PC-3 (cell line): ENCODE measurements at places on chromosomes 3 and 15. TPM values are rescaled to one million over a fixed set of nuclear protein-coding genes. Genes with fewer than 3 reads are reported as not detected.

The CCR8 gene
- not detected in 2 replicates for total RNA-seq

The HRH1 gene
- total RNA-seq, result 5.9 and 7.5 TPM in 2 replicates

The SLC12A8 gene
- 11.0 and 11.7 TPM in 2 replicates for total RNA-seq

The MESP2 gene
- 1.1 and 1.3 TPM in 2 replicates for total RNA-seq

DNA sequence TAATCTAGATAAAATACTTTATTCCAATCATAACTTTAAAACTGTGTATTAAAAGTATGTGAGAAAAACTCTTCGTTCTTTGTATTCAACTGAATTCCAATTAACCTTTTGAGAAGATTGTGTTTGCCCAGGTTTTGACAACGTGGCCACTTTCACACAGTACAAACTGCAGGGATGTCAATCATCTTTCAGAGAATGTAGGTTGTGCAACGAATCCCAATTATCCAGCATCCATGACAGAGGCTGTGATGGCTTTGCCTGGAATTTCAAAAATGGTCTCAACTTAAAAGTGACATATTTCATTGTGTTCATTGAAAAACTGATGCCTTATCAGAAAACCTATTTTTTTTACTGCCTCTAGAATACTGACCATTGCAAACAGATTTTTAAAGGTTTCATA, 615.1 kb upstream of the KCNMB2 start:
- DNase-seq, result no peak
- H3K27ac ChIP-seq, result no peak overlapping the region
- H3K36me3 ChIP-seq, result no peaks in the 10 kb centered on the region
- no peak overlapping the region for H3K4me3 ChIP-seq
- no peaks in the 10 kb centered on the region for H3K27me3 ChIP-seq

DNA sequence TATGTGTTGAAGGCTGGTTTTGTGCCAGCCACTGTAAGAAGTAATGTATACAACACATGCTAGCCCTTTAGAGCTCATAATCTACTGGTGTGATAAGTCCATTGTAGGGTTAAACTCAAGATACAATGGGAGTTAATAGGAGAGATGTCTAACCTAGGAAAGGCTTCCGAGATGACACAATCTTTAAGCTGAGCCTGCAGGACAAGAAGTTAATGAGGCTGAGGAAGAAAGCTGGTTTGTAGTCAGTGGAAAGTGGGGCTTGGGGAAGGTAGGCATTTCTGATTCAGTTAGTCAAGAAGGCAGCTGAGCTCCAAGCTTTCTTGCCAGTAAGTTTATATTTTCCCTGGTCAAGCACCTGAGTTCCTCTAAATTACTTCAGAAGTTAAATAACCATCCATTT, 83.0 kb upstream of the TGFBR2 start:
- H3K27me3 ChIP-seq, result no peaks in the 10 kb centered on the region
- no peak for DNase-seq
- H3K36me3 ChIP-seq, result no peaks in the 10 kb centered on the region
- no peak overlapping the region for H3K27ac ChIP-seq
- peaks cover 5% of the 10 kb centered on the region; the same call in 1 of the 2 replicates for H3K4me1 ChIP-seq
- H3K4me3 ChIP-seq, result no peak overlapping the region

GRCh38 chr15:56868170-56868569, 50.3 kb upstream of the TCF12 start:
- DNase-seq, result no peak
- H3K36me3 ChIP-seq, result no peaks in the 10 kb centered on the region
- H3K4me1 ChIP-seq, result peaks cover 9% of the 10 kb centered on the region
- H3K27ac ChIP-seq, result no peak overlapping the region
- no peaks in the 10 kb centered on the region for H3K27me3 ChIP-seq

DNA sequence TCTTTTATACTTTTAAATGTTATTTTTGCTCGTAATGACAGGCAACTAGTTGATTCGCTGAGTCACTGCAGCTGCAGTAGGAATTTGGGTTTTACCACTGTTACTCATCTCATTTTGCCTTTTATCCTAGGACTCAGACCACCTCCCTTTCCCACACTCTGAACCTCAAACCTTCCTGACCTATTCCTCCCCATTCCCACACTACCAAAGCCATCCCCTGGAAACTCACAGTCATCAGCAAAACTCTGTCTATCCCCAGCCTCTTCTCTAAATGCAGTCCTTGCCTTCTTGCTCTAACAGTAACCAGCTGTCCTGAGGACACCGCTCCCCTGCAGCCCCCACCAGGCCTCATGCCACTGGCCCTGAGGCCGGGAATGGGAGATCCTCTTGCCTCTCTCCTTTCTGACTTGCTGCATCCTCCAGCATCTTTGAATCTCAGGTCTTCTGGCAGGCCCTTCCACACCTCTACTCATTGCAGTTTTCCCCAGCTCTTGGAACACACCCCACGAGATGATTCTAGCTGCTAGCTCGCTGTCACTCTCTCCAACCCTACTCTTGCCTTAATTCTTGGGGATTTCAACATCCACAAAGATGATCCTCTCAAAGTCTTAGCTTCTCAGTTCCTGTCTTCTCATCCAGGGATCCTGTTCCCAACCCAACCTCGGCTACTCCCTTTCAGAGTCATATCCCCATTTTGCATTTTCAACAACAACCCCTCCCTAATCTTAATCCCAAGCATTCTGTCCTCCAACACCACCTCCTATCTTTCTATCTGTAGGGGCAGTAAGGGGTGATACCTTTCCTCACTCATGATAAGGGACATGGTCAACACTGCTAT, 55.9 kb upstream of the C3orf80 start:
- H3K36me3 ChIP-seq, result no peaks in the 10 kb centered on the region
- H3K27me3 ChIP-seq, result no peaks in the 10 kb centered on the region
- peaks cover 14% of the 10 kb centered on the region for H3K4me1 ChIP-seq
- H3K27ac ChIP-seq, result peak overlapping the region; percentile 51
- DNase-seq, result peak; percentile 68

DNA sequence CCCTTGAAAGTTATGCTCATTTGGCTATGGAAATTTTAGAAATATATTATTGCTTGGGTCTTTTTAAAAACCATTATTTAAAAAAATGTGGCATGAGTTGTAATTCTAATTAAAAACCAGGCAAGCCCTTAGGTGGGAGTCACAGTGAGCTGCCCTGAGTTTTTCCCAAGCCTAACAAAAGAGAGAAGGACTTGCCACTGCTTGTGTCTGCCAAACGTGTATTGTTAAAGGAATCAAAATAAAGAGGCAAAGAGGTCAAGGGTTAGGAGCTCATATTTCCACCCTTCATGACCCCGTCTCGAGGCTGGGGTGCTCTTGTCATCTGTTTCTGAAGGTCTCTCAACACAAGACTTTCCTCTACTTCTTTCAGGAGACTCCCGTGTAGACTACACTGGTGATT, 321.1 kb downstream of the ZIC1 start:
- no peak overlapping the region for H3K27ac ChIP-seq
- H3K27me3 ChIP-seq, result peaks cover 3% of the 10 kb centered on the region
- no peaks in the 10 kb centered on the region for H3K4me1 ChIP-seq
- H3K4me3 ChIP-seq, result no peak overlapping the region

- DNase-seq, result no peak
- no peak overlapping the region for H3K27ac ChIP-seq
- no peak overlapping the region for H3K4me3 ChIP-seq
- H3K4me1 ChIP-seq, result peaks cover 11% of the 10 kb centered on the region
- no peaks in the 10 kb centered on the region for H3K27me3 ChIP-seq
- no peaks in the 10 kb centered on the region for H3K36me3 ChIP-seq
These were observed 44.9 kb upstream of the TEX9 start for GRCh38 chr15:56320316-56320715.

- H3K27me3 ChIP-seq, result no peaks in the 10 kb centered on the region
- peaks cover 18% of the 10 kb centered on the region for H3K4me1 ChIP-seq
- H3K27ac ChIP-seq, result no peak overlapping the region
These were observed 318.2 kb upstream of the KCNH8 start for GRCh38 chr3:18830087-18830486.

DNA sequence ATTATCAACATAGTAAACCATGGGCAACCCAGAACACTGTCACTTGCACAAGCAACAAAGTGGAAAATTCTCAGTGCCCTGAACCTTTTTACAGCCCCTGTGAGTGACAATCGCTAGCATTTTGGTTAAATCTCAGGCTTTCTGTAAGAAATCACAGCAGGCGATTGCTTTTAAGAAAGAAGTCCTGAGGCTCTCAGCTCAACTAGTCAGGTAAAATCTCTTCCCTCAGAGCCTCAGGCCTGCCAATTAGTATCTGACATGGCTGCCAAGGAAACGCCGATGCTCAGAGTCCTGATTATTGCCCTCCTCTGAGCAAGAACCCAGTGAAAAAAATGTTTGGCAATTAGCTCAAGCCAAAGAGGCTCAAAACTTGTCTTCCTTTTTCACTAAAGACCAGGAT, 530.8 kb downstream of the DIPK2A start:
- no peak for DNase-seq
- H3K27ac ChIP-seq, result no peak overlapping the region
- no peaks in the 10 kb centered on the region for H3K27me3 ChIP-seq
- no peaks in the 10 kb centered on the region for H3K4me1 ChIP-seq
- H3K4me3 ChIP-seq, result no peak overlapping the region
- H3K36me3 ChIP-seq, result no peaks in the 10 kb centered on the region

DNA sequence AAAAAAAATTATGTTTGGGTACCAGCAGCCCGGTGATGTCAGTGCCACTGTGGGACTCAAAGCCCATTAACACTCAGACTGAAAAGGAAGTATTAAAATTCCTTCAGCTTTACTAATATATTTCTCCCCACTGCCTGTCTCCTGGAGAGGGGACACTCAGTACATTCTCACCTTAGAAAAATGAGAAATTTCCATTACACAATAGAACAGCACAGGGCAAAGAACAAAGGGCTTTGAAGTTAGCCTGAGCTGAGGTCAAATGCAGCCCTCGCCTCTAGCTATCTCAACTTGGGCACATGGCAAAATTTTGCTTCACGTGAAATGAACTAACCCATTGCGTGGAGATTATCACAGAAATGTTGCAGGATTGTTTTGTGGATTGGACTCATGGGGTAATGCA, 80.8 kb downstream of the RARB start:
- peak; percentile 6 for DNase-seq
- peaks cover 24% of the 10 kb centered on the region; the same call in 1 of the 2 replicates for H3K27me3 ChIP-seq
- no peaks in the 10 kb centered on the region for H3K4me1 ChIP-seq

DNA sequence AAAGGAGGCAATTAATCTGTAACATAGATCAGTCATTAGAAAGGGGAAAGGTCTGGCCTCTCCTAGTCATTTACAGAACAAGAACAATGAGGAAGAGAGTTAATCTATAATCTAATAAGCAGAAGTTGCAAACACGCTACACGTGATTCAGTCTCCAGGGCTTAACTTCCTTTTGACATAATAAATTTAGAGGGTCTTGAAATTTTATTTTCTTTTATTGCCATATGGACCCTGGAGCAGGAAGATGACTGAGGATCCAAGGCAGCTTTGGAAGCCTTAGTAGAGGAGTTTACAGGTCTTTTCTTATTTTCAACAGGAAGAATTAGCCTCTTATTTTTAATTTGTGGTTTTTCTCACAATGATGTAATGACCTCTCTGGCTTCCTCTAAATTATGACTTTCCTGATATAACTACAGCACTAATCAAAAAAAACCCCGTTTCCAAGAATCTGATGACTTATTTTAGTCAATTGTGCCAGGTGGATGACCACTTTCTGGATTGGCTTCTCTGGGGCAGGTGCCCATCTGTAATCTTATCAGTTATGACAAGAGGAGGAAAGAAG, 32.2 kb downstream of the ADGRG7 start:
- no peaks in the 10 kb centered on the region for H3K36me3 ChIP-seq
- H3K27ac ChIP-seq, result no peak overlapping the region
- H3K4me1 ChIP-seq, result no peaks in the 10 kb centered on the region
- H3K27me3 ChIP-seq, result no peaks in the 10 kb centered on the region
- DNase-seq, result no peak

GRCh38 chr3:8846176-8846575, 76.8 kb upstream of the OXTR start:
- peaks cover 20% of the 10 kb centered on the region for H3K4me1 ChIP-seq
- no peaks in the 10 kb centered on the region for H3K36me3 ChIP-seq
- no peak overlapping the region for H3K4me3 ChIP-seq
- H3K27me3 ChIP-seq, result no peaks in the 10 kb centered on the region
